EL (cell line): ENCODE measurements at places on chromosomes 7 and 10.
A peak's percentile ranks its signal among the peaks of the same experiment; 100 is the strongest.

GRCh38 chr10:3046981-3047547 lies 20.3 kb upstream of the PFKP start:
- DNase-seq, result no peak

DNA sequence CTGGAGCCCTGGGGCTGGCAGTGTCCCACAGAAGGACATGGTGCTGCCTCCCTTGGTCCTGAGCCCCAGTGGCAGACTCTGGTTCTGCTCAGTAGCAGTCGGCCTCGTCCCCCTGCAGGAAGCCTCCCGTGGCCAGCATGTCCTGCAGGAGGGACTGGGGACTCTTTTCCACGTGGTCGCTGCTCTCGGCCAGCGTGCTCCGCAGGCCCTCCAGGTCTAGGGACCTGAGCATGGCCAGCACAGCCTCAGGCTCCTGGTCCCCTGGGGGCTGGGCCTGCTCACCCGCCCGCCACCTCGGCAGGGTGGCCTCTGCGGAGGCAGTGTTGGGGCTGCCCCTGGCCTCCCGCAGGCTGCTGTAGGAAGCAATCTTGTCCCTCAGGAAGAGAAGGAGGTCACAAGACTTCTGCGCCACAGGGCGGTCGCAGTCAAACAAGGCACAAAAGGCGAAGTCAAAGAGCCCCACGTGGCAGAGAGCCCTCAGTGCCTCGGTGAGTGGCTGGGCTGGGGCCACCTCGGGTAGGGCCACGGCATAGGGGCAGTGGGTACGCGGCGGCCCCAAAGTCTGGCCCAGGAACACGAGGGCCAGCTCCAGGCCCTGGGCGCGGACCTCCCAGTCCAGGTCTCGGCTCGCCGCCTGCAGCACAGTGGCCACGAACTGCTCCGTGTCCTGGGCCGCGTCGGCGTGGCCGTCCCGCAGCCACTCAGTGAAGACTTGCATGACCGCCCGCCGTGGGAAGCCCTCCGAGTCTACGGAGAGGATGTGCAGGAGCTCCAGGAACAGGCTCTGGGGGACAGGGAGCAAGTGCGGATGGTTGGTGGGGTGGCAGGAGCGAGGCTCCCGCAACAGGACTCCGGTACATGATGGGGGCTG lies 17.1 kb downstream of the BRAT1 start:
- no peak for DNase-seq

DNA sequence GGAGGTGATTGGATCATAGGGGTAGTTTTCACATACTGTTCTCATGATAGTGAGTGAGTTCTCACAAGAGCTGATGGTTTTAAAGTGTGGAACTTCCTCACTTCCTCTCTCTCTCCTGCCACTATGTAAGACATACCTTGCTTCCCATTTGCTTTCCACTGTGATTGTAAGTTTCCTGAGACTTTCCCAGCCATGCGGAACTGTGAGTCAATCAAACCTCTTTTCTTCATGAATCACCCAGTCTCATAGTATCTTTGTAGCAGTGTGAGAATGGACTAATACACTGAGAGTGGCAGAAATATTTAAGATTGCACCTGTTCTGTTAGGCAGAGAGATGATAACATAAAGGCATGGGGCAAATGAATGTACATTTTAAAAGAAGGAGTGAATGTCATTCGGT lies 507.8 kb downstream of the SORCS3 start:
- DNase-seq, result no peak

- DNase-seq, result no peak
Observed at GRCh38 chr10:92122941-92123450, 167.9 kb downstream of the CPEB3 start.

GRCh38 chr7:135976312-135977006 lies 700 bp downstream of the MTPN start:
- no peak for DNase-seq

DNA sequence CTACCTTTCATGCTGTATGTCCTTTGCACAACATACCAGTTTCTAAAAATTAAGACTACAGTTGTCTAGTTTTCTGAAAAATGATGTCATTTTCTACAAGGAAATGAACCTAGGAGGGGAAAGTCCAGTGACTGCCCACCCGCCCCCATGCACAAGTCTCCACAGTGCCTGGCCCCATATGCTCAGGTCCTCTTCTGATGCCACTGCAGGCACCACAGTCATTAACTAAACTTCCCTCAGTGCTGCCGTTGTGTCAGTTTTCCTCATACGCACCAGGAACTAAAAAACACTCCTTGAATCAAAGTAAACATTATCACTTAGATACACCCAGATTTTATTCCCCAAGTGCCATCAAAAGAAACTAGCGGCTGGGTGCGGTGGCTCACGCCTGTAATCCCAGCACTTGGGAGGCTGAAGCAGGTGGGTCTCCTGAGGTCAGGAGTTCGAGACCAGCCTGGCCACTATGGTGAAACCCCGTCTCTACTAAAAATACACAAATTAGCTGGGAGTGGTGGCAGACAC lies 6.9 kb upstream of the TNS3 start:
- no peak for DNase-seq

- no peak for DNase-seq
Observed at GRCh38 chr10:8331387-8331786, 276.9 kb downstream of the GATA3 start.

- DNase-seq, result no peak
Observed at GRCh38 chr7:113784316-113784715, 134.5 kb downstream of the PPP1R3A start.

- DNase-seq, result no peak
Observed at GRCh38 chr10:78912361-78913218, 156.2 kb upstream of the ZMIZ1 start.

DNA sequence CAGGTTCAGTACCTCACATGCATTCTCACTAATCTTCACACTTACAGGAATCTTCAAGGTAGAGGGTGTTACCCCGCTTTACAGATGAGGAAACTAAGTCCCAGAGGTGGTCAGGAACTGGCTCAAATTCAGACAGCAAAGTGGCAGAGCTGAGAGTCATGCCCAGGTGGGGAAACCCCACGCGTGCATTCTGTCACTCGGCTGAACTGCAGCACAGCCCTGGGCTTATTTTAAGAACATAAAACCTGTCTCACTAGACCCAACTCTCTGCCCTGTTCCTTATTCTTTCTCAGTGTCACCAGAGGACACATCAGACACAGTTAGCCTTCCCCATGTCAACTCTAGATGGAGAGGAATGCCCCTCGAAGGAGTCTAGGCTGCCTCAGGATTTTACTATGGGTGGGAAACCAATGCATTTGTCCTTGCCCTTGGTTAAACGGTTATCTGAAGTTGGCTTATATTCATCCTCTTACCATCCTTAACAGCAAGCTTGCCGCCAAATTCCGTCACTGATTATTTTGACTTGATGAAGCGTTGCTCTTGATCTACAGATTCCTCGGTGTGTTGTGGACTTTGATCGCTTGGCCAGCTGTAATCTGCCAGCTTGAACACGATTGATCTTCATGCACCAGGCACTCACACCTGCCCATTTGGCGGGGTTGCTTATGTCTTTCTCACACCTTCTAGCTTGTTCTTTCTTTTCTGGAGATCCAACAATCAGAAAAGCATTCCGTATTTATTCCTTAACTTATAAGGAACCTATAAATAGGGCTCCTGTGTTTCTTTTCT lies 627.9 kb downstream of the SDK1 start:
- no peak for DNase-seq

GRCh38 chr7:50953303-50953702 lies 170.6 kb upstream of the GRB10 start:
- no peak for DNase-seq

- peak; percentile 77 for DNase-seq
Observed at GRCh38 chr10:78416031-78417011, 382.7 kb downstream of the RPS24 start.

DNA sequence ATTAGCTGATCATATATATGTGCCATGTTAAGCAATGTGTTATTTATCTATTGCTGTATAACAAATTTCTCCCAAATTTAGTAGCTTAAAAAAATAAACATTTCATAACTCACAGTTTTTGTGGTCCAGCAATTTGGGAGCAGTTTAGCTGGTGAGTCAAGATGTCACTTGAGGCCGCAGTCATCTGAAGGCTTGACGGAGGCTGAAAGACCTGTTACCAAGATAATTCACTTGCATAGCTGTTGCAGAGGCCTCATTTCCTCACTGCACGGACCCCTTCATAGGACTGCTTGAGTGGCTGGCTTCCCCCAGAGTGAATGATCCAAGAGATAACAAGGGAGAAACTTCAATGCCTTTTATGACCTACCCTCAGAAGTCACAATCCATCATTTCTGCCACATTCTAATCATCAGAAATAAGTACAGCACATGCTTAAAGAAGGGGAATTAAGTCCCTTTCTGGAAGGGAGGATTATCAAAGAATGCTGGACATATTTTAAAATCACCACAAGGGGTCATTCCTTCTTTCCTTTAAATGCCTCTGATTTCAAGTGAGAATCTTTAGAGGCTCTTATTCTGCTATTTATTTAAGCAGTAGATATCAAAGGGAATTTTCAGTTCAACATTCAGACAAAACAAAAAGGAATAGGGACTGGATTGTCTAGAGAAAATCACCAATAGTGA lies 10.5 kb upstream of the SRPK2 start:
- DNase-seq, result peak; percentile 36

GRCh38 chr7:112255388-112255720 lies 48.9 kb downstream of the ZNF277 start:
- DNase-seq, result no peak

DNA sequence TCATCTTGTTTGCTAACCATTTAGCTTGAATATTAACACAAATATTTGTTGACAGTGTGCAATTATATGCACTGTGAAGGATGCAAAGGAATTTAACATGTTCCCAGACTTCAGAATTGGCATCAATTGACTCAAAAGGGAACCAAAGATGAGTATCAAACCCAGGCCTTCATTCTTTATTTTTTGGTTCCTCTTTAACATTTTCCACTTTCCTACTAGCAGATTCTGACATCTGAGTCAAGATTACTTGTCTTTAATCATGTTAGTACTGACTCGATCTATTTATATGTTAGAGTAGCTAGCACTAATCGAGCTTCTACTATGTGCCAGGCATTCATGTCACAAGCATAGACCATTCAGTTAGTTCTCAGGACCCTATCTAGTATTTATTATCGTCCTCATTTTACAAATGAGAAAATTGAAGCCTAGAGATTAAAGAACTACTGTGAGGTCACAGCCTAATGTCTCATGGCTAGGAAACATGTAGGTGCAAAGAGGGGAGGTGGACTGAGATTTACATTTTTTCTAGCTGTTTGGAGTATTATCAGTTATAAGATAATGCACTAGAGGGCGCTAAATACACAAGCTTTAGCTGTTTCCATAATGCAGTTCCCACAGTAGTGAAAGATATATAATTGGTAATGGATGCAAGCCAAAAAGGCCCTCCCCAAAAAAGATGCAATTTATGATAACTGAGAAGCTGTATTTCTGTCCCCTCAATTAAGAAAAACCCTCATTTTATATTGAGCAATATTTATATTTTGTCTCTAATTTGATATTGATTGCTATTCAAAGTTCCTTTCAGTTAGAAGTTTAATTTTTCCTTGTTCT lies 32.9 kb upstream of the KMT2E start:
- DNase-seq, result peak; percentile 63

DNA sequence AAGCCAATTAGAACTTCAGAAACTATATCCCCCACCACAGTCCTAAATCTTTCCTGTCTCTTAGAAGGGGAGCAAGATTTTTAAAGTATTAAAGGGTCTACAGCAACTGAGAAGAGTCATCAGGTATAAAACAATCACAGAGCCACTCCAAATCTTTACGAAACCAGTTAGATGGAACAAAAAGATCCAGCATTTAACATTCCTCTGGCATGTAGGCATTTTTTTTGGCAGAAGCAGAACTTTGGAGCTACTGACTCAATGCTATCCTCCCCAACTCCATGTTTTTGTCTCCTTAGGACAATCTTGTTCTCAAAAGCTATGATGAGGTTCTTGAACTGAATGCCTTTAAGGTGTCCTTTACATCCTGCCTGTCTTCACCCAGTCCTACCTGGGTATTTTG lies 333.3 kb downstream of the PRPF18 start:
- no peak for DNase-seq

GRCh38 chr10:42754155-42755027 lies 28.2 kb upstream of the BMS1 start:
- peak; percentile 6 for DNase-seq

- no peak for DNase-seq
Observed at GRCh38 chr7:15719311-15719710, 32.8 kb upstream of the MEOX2 start.

DNA sequence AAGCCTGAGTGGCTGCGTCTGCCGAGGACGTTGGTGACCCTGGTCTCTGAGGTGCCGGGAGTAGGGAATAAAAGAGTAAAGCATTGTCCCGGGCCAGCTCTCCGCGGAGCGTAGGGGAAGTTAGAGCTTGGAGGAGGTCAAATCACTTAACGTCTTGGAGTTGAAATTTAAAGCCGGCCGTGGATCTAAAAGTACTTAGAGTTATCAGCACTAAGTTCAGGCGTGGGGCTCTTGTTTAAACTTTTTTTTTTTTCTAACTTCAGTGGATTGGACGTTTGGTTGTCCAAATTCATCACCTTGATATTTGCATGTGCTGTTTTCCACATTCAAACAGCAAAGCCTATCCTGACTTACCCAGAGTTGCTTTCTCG lies 700 bp downstream of the NIPSNAP2 start:
- no peak for DNase-seq

DNA sequence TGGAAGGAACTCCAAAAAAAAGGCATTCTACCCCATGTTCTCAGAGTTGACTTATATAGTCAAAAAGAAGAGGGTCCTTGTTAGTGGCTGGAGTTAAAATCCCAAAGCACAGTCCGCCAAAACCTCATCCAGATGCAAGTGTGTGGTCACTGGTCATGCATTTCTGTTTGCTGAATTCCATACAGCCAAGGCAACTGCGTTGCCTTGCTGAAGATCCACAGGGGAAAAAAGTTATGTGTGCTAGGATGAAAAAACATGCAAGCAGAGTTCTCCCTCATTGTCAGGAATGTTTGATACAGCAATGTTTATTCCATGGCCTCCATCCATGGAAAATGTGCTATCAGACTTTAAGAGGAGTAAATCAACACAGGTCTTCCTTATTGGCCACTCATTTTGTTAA lies 213.1 kb downstream of the CREB5 start:
- DNase-seq, result no peak

- DNase-seq, result no peak
Observed at GRCh38 chr10:131833446-131834080, 67.2 kb upstream of the PPP2R2D start.

DNA sequence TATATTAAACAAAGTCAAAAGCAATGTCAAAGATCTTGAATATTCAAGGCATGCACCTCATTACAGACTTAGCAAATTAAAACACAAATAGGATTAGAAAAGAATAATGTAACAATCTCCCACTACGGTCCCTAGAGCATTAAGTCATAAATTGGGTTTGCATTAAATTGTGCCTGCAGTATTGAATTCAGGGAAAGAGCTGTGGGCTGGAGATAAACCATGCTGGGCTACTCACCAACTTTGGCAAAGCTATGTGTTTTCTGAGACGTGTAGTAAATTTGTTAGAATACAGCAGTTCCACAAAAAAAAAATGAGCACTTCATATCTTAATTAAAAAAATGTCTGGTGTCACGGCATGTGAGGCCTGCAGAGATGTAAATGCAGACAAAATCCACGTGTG lies 241.6 kb downstream of the SNX10 start:
- DNase-seq, result no peak

GRCh38 chr10:51425431-51425830 lies 274.0 kb downstream of the CSTF2T start:
- no peak for DNase-seq

GRCh38 chr10:22621726-22622125 lies 92.7 kb downstream of the PIP4K2A start:
- DNase-seq, result no peak

GRCh38 chr10:27638071-27638750 lies 107.4 kb downstream of the MKX start:
- no peak for DNase-seq
